ENCODE measurements at places on chromosomes 1 and 21.

- DNase-seq, result no peak
Measured at GRCh38 chr1:81650776-81651175, 150.0 kb upstream of the ADGRL2 start.

- no peak for DNase-seq
Measured at GRCh38 chr1:175133673-175134435, 58.7 kb downstream of the KIAA0040 start.

GRCh38 chr1:169802888-169803287, 8.2 kb upstream of the METTL18 start:
- DNase-seq, result no peak

DNA sequence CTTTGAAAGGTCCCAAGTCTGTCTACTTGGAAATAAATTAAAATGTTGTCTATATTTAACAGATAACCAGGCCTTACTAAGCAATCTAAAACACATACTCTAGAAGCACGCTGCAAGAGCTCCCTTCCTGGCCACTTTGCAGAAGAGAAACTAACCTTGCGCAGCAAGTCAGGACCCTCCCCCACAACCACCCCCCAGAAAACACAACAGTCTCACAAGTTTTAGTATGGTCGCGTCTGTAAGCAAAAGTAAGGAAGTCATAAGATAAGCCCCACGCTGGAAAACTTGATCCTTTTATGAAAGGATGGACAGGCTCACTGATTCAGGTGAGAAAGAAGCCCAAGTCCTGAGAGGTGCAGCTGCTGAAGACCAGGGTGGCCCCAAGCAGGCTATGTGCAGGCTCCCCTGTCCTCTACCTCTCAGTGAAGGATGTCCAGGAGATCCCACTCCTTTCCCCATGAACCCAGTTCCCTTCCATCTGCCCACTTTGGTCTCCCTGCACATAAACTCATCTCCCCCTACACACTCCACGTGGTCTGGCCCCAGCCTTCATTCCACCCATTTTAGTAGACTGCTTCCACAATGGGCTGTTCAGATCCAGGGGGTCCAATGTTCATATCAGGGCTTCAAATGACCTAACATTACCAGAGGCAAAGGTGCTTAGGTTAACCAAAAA, 23.8 kb downstream of the HIVEP3 start:
- no peak for DNase-seq

DNA sequence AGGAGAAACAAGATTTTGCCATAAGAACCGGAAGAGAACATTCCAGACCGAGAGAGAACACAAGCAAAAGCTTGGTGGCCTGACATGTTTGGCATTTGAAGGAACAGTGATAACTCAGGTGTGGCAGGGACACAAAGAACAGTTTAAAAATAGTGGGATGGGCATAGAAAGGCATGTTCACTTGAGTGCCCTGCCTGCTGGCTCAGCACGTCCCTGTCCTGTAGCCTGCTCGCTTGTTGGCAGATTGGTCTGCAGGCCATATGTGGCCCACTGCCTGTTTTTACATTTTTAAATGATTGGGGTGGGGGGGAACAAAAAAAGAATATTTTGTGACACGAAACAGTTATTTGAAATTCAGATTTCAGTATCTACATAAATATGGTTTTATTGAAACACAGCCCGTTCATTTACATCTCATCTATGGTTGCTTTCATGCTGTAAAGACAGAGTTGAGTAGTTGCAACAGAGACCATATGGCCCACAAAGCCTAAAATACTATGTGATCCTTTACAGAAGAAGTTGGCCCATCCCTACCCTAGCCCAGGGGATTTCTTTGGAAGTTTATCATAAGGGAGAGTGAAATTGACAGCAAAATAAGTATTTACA, 100.7 kb downstream of the RGL1 start:
- DNase-seq, result no peak

- DNase-seq, result no peak
Measured at GRCh38 chr1:111417755-111418154, 9.8 kb downstream of the OVGP1 start.

DNA sequence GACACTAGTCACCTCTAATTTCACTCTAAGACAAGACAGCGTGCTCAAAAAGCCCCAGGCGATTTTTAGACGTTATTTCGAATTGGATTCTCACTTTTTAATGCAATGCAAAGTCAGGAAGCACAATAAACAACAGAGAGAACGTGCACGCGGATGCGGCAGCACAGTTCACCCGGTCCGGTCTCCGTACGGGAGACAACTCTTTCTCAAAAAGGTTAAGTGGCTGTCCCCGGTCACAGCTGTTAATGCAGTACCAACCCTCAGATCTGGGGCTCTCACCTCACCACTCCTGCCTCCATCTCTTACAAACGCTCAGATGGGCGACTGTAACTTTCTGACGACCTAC, 1.2 kb downstream of the HP1BP3 start:
- no peak for DNase-seq

- DNase-seq, result no peak
Measured at GRCh38 chr1:90834886-90835660, 118.0 kb upstream of the BARHL2 start.

GRCh38 chr1:31748365-31748764, 15.8 kb downstream of the ADGRB2 start:
- DNase-seq, result no peak

GRCh38 chr1:6471086-6471969, 5.4 kb upstream of the TNFRSF25 start:
- DNase-seq, result no peak

DNA sequence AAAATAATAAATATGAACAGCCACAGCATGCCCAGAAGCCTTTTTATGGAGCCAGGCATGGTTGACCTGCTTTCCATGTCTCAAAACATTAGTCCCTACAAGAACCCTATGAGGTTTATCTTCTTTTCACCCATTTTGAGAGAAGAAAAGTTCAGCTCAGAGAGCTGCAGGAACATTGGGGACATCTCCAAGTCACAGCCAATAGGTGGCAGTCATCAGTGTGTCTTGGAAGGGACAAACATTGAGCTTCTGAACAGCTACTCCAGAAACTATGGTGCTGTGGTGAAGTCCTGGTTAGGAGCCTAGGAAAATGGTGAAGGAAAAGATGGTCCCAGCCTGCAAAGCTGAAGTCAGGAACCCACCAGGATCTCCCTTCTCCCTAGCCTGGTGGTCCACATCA, 73.6 kb downstream of the JMJD4 start:
- DNase-seq, result no peak

- no peak for DNase-seq
Measured at GRCh38 chr1:94858276-94858675, 38.1 kb downstream of the SLC44A3 start.

GRCh38 chr1:175220853-175221556, 28.4 kb upstream of the KIAA0040 start:
- DNase-seq, result no peak

GRCh38 chr1:108009603-108010195, 44.7 kb upstream of the VAV3 start:
- no peak for DNase-seq

DNA sequence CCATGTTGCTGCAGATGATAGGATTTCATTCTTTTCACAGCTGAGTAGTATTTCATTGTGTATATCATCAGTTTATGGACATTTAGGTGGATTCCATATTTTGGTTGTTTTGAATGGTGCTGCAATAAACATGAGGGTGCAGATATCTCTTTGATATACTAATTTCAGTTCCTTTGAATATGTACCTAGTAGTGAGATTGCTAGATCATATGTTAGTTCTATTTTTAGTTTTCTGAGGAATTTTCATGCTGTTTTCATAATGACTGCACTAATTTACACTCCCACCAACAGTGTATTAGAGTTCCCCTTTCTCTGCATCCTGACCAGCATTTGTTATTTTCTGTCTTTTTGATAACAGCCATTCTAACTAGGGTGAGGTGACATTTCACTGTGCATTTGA, 82.1 kb downstream of the BRINP2 start:
- no peak for DNase-seq

GRCh38 chr1:91830242-91831131, 55.5 kb downstream of the TGFBR3 start:
- DNase-seq, result no peak

DNA sequence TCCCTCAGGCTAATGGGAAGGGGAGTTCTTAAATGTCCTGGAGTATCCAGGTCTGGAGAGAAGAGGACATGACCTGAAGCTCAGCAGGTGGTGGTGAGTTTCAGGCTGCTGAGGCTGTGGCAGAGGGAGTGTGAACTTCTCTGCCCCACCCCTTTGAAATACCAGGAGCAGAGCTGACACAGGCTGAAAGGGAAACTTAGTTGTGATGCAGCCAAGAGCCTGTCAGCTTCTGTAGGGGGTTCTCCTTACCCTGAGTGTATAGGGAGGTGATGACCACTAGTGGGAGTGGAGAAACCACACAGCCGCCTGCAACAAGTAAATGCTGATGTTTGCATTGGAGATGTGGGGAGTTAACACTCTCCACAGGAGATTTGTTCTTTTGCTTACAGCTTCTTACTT, 152.3 kb downstream of the FCRL5 start:
- DNase-seq, result no peak

- no peak for DNase-seq
Measured at GRCh38 chr1:225462714-225463574, 35.1 kb upstream of the LBR start.

GRCh38 chr1:38029685-38030511, 16.7 kb downstream of the POU3F1 start:
- peak; percentile 82 for DNase-seq

DNA sequence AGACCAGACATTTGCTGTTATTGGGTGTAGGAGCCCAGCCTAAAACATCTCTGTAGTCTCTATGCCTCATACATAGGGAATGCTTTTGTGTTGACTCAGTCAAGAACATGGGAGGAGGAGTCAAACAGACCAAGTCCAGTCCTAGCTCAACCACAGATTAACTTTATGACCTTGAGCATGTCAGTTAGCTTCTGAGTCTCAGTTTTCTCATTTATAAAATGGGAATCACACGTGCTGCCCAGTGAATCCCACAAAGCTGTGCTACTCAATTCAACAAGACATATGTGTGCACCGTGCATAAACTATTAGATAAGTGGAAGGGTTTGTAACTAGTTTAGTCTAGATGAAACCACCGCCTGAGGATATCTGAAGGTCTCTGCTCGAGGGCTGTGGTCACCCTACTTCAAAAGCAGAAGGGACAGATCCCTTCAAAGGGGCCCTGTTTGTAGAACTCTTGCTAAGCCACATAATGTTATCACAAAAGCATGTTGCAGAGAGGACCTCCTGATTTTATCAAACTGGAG, 109.5 kb upstream of the NFIA start:
- no peak for DNase-seq

DNA sequence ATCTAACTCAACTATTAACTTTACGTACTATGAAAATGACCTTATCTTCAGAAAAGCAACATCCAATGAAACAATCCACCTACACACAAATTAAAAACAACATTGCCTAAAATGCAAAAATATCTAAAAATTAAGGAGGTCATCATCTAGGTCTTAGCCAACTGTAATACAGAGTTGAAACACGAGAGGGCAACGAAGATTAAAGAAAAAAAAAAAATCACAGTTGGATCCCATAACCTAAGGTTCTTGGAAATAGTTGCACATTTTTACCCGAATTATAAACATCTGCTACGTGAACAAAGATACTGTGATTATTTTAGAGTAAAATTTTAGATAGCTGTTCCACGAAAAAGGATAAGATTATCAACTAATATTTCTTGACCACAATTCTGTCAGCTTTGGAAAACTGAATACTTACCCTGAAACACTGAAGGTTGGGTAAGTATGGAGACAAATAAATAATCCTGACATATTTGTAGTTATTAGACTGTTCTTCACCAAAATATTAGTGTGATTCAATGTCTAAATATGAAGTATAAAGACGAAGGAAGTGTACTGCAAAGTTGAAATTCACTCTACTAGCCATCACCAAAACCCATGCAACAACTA, 88.0 kb upstream of the AK4 start:
- DNase-seq, result no peak

DNA sequence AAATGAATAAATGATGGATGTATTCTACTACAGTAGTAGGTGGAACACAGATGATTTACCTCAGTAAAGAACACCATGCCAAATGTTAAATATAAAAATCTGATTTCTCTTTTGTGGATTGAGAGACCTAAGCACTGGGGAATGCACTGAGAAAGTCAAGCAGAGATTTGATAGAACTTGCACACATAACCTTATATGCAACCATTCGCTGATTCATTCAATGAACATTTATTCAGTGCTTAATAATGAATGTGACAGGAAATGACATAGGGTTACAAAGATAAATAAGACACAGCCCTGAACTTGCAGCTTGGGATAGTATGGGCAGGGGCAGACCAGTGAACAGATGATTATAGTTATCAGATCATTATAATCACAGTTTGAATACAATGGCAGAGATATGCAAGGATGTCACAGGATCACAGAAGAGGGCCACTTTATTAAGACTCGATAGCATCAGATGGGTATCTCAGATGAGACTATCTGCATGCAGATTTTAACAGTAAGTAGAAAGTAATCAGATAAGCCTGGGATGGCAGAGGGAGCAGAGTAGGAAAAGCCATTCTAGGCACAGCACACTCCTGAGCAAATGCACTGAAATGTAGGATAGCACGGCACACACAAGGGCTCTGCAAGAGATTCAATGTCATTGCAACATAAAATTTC, 169.4 kb downstream of the ASTN1 start:
- DNase-seq, result no peak

DNA sequence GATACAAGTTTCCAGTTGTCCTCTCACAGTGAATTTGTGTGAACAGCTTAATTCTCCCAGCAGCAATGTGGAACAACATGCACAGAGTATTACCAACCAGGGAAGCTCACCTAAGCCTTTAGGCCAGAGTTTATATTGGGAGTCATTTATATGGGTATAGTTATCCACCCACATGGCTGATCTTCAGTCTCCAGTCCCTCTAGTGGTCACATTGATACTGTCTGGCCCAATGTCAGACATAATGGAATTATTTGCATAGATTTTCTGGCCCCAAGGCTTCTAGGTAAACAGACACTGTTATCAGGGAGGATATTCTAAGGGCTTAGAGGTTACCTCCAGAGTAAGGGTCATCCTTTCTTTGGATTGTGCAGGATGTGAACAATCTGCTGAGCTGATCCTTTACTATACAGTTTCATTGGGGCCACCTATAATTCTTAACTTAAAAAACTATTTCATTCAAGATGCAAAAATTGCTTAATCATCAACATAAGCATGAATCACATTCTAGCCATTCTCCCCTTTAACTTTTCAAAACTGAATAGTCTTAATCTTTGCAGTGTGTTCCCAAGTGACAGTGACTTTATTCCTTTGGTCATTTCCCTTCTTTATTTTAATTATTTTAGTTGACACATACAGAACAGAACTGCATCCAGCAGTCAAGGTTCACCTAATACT, 210.9 kb downstream of the LTN1 start:
- no peak for DNase-seq

GRCh38 chr1:35192056-35192852, 691 bp downstream of the SFPQ start:
- peak; percentile 91 for DNase-seq

GRCh38 chr1:36934061-36934460, 100.3 kb downstream of the GRIK3 start:
- no peak for DNase-seq

GRCh38 chr21:43782431-43783097, 6.5 kb upstream of the CSTB start:
- no peak for DNase-seq

DNA sequence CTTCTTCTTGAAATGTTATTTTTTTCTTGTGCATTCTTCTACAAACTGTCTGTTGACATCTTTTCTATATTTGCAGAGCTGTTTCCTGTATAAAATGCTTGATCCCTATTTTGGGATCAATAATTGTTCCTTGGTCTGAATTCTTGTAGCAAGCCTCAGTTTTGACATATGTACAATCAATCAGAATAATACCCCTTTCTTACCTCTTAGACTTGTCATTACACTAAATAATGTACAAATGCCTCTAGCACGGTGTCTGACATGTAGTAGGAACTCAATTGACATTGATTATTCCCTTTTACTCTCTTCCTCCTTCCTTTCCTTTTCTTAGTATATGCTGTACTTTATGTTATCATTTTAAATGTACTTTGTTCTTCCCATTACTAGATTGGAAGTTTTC, 25.2 kb downstream of the RWDD3 start:
- no peak for DNase-seq
